Activated CD4-positive, alpha-beta T cell treated with anti-CD3 and anti-CD28 coated beads, Interleukin-2, amount 50 U/mL, for 24 hours (primary cell): ENCODE measurements at places on chromosomes 13 and 19.

GRCh38 chr13:86402500-86402899 lies 603.3 kb upstream of the SLITRK6 start:
- no peak for DNase-seq

DNA sequence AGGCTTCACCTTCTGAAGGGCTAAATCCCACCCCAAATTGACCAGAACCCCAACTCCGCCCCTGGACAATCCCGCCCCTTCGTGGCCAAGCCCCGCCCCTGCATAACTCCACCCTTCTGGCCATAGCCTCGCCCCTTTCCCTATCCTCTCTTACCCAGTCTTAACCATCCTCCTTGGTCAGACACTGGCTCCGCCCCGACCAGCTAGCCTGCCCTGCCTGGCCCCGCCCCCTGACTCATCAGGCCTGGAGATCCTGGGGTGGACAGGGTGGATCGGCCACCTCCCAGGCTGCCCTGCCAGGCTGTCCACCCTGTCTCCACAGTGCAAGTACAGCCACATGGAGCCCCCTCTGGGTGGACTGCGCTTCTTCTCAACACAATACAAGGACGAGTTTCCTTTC lies 8.0 kb upstream of the ZNF358 start:
- no peak for DNase-seq

- no peak for DNase-seq
Observed at GRCh38 chr19:56294549-56294948, 20.1 kb downstream of the ZSCAN5A start.

DNA sequence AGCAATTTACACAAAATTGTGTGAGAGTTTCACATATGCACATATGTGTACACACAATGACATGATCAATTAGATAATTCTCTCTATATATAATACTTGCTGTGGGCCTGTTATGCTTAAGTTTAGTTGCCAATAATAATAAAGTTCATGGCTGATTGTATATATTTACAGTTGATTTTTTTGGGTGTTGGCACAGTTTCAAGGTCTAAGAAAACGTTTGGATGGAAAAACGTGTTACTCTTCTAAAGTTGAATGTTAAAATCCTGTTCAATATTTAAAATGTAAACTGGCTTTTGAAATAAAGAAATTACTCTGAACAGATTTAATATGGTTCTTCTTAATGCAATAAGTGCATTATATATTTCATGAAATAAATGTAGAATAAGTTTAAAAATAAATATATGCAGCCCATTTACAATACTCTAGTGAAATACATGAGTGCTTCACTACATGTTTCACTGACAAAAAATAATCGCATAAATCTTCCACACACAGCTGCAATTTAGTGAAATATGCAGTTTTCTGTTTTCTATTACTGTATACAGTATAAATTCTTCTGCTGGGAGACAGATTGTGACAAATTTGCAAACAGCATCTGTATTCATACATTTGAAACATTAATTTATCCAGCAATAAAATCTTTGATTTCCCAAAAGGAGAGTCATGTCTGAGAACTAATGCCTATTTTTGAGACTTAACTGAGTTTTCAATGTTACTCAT lies 586.9 kb upstream of the KLHL1 start:
- DNase-seq, result no peak

DNA sequence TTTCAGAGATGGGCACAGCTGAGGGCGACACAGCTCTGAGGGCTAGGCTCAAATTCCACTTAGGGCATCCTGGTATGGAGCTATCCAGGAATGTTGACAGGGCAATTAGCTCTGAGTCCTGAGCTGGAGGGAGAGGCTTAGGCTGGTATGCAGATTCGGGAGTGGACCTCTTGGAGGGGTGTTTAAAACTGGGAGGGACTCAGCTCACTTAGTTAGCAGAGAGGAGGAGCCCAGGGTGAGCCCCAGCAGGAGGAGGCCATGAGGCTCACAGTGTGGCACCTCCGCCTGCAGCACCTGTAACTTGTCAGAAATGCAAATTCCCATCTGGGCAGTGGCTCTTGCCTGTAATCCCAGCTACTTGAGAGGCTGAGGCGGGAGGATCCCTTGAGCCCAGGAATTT lies 10.2 kb upstream of the NOP53 start:
- DNase-seq, result no peak

- DNase-seq, result no peak
Observed at GRCh38 chr13:51765142-51765515, 38.8 kb downstream of the DHRS12 start.

DNA sequence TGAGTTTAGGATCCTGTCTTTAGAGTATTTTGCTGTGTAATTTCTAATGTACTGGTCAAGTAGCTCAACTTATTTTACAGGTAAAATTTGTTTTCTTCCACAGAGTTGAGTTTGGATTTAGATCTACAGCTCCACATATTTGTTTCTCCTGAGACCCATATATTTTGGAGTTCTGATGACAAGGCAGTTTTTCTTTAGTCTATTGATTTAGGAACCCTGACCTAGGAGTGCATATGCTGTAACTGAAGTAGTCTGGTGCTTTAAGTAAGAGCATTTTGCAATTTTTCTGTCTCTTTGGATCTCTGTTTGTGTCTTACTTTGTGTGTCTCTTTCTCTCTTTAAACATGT lies 19.5 kb upstream of the SPRY2 start:
- DNase-seq, result no peak

DNA sequence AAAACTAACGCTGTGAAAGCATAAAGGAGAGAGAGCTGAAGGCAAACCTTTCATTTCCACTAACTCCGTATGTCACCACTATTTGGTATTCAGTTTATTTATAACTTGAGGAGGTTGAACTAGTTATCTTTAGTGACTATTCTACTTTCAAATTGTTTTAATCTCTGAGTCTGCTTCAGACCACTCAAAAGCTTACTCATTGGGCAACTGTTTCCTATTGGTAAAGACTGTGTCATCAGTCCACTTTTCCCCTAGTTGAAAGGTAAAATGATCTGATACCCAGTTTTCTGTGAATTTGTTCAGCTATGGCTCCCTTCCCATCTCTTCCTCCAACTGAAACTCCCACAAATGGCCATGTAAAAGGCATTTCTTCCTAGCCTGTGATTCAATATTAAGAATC lies 39.1 kb downstream of the TEX26 start:
- no peak for DNase-seq
